Left lung (tissue), 14 donors: ENCODE measurements at places on chromosomes 5 and 9. TPM values are rescaled to one million over a fixed set of nuclear protein-coding genes. Genes with fewer than 3 reads are reported as not detected.

Gene PCDHGA5
- polyA plus RNA-seq = 5.0 TPM

GRCh38 chr9:136352682-136353081, 10.9 kb downstream of the DNLZ start:
- H3K4me1 ChIP-seq = no peaks in the 10 kb centered on the region
- H3K27ac ChIP-seq = no peak overlapping the region
- H3K4me3 ChIP-seq = no peak overlapping the region
- no peaks in the 10 kb centered on the region for H3K36me3 ChIP-seq
- DNase-seq = no peak

DNA sequence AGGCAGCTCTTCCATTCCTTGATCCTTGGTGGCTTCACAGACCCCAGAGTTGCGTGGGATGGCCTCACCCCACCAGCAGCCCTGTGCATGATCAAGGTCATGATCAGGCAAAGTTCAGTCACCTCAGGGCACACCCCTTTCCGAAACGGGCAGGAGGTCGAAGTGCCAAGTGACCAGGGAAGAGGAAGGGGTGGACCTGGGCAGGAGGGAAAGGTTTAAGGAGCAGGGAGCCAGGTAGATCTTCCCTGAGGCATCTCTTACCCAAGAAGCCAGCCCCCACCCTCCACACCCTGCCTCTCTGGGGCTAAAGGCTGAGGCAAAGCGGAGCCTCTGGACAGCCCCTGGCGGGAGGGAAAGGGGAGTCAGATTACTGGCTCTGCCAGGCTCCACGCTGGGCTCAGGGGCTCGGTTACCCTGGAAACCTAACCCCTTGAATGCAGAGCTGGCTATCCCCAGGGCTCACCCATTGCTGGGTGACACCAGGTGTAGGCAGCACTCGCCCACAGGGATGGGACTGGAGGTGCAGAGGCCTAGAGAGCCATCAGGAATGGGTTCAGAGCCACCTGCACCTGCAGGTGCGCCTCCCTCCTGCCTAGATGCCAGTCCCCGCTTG, 3.6 kb downstream of the MGAT4B start:
- H3K36me3 ChIP-seq = peaks cover 35% of the 10 kb centered on the region
- H3K4me1 ChIP-seq = peaks cover 9% of the 10 kb centered on the region

Gene SIT1
- 0.59 TPM for polyA plus RNA-seq

DNA sequence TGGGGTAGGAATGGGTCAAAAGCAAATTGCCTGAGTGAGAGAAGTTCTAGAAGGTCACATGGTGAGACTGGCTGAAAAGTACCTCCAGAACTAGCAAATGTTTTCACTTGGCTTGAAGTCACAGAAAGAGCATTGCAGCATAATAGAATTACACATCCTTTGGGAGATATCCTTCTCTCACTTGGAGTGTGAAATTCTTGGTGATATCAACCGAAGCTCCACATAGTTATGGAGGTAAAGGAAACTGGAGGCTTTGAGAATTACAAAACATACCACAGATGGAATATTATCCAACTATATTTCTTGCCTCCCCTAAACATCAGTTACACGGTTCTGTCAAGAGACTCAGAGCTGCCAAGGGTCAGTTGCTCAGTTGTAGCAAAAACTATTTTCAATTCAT, 182.4 kb downstream of the SEMA5A start:
- no peak overlapping the region for H3K4me3 ChIP-seq
- H3K36me3 ChIP-seq = no peaks in the 10 kb centered on the region
- H3K4me1 ChIP-seq = no peaks in the 10 kb centered on the region
- no peak for DNase-seq
- no peaks in the 10 kb centered on the region for H3K27me3 ChIP-seq

Gene PCDHGB6
- 8.4 TPM for polyA plus RNA-seq

- peak overlapping the region; percentile 72 for H3K4me3 ChIP-seq
- H3K27me3 ChIP-seq = no peaks in the 10 kb centered on the region
- peak overlapping the region; percentile 92 for H3K27ac ChIP-seq
- peak; percentile 22 for DNase-seq
- H3K36me3 ChIP-seq = no peaks in the 10 kb centered on the region
Measured at GRCh38 chr5:59040024-59040803, 457.3 kb downstream of the RAB3C start.

DNA sequence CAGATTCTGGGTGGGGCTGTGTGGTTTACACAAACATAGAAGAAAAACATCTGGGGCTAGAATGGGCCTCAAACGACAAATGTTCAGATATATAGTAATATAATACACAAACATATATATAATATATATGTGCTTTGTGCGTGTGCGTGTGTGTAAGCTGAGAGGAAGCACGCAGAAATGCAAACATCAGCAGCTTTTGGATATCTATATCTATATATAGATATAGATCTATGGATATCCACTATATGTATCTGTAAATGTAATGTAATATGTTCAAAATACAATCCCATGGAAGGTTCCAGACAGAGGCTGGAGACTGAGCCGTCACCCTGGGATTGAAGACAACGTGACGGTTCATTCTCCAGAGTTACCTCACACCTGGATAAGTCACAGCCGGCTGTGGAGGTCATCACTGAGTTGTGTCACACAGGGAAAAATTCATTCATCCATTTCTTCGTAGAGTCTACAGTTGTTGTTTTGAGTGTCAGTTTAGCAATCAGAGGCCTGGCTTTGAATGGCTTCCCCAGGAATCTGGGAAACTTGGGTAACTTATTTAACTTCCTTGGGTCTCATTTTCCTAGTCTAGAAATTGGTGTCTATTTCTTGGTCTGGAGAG, 123.0 kb upstream of the CPEB4 start:
- no peaks in the 10 kb centered on the region for H3K27me3 ChIP-seq
- H3K27ac ChIP-seq = peak overlapping the region; percentile 66
- H3K4me1 ChIP-seq = peaks cover 5% of the 10 kb centered on the region
- H3K4me3 ChIP-seq = no peak overlapping the region
- no peaks in the 10 kb centered on the region for H3K36me3 ChIP-seq

DNA sequence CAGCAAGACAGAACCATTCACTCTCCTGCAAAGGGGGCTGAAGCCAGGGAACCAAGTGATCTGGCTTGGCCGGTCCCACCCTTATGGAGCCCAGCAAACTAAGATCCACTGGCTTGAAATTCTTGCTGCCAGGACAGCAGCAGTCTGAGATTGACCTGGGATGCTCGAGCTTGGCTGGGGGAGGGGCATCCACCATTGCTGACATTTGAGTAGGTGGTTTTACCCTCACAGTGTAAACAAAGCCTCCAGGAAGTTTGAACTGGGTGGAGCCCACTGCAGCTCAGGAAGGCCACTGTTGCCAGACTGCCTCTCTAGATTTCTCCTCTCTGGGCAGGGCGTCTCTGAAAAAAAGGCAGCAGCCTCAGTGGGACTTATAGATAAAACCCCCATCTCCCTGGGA, 60.5 kb downstream of the TNFSF8 start:
- no peaks in the 10 kb centered on the region for H3K36me3 ChIP-seq
- H3K4me1 ChIP-seq = no peaks in the 10 kb centered on the region
- no peak overlapping the region for H3K4me3 ChIP-seq
- H3K27me3 ChIP-seq = no peaks in the 10 kb centered on the region

Gene PTGR1
- 102 TPM for polyA plus RNA-seq

GRCh38 chr9:13750639-13751038, 471.1 kb upstream of the MPDZ start:
- H3K27me3 ChIP-seq = no peaks in the 10 kb centered on the region
- no peaks in the 10 kb centered on the region for H3K36me3 ChIP-seq

DNA sequence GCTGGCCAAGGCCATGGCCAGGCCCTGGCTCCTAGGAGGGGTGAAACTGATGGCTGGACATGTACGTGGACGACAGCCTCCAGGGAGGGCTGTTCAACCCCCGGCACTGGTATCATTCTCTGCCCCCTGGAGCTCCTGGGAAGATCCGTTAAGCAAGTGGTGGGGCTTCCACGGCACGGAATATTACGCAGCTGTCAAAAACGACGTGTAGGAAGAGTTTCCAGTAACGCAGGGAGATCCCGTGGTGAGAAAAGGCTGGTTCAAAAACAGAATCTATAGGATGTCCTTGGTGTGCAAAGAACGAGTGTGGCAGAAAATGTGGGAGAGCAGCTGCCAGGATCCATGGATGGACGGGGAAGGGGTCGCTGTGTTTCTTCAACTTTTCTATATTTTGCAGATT, 36.3 kb upstream of the TMEM250 start:
- H3K27ac ChIP-seq = no peak overlapping the region
- H3K36me3 ChIP-seq = no peaks in the 10 kb centered on the region
- H3K27me3 ChIP-seq = peaks cover 9% of the 10 kb centered on the region
- DNase-seq = no peak

DNA sequence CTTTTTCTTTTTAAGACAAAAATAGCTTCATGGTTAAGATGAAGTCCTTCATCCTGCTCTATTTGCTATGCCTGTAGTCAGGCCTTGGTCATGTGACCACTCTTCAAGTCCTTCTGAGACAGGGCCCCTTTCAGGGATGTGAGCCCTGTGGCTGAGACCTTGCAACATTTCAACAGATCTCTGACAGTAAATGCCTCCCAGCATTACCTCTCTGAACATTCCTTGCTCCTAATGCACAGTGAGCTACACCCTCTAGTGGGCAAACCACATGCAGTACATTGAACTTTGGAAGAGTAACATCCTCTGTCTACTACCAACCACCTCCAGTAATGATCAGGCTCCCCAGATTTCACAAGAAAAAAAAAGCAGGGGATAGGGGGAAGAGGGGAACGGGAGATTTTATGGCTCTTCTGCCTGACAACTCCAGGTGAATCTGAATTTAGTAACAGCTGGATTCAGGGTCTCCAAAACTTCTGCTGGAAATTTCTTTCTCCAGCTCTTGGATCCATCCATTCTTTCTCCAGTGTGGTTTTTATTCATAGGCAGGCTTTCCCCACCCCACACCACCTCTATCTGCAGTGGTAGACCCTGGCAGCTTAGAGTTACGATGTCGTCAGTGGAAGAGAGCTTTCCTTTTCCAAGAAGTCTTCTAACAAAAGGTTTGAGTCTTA, 8.9 kb upstream of the FBXO38 start:
- no peak overlapping the region for H3K4me3 ChIP-seq
- no peaks in the 10 kb centered on the region for H3K27me3 ChIP-seq
- no peaks in the 10 kb centered on the region for H3K4me1 ChIP-seq
- peak; percentile 34 for DNase-seq
- H3K27ac ChIP-seq = no peak overlapping the region

Gene LURAP1L
- 83.9 TPM for polyA plus RNA-seq

GRCh38 chr5:139761501-139761900, 34.1 kb upstream of the PSD2 start:
- no peak overlapping the region for H3K4me3 ChIP-seq
- H3K4me1 ChIP-seq = no peaks in the 10 kb centered on the region
- no peaks in the 10 kb centered on the region for H3K36me3 ChIP-seq
- peaks cover 84% of the 10 kb centered on the region for H3K27me3 ChIP-seq

DNA sequence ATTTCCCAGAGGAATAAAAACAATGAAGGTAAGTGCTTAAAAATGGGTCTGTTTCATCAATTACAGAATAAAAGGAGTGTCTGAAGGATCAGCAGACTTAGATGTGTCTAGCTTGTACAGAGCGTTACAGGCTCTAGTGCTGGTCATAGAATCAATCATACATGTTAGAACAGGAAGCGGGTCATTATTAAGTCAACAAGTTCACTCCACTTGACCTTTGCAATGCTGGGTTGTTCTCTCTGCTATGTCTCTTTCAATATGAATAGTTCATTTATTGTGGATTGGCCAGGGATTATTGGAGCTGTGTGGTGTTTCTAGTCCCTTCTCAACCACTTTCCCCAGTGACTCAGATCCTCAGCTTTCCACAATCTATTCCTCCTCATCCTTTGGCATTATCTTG, 20.7 kb upstream of the EGFLAM start:
- H3K36me3 ChIP-seq = no peaks in the 10 kb centered on the region
- no peak overlapping the region for H3K4me3 ChIP-seq
- H3K27me3 ChIP-seq = peaks cover 7% of the 10 kb centered on the region
- no peak for DNase-seq
- no peak overlapping the region for H3K27ac ChIP-seq

Gene MUSK
- polyA plus RNA-seq = 0.41 TPM

Gene SLC36A2
- not detected for polyA plus RNA-seq

Gene TUSC1
- polyA plus RNA-seq = 12.1 TPM

- no peak overlapping the region for H3K4me3 ChIP-seq
- H3K27ac ChIP-seq = no peak overlapping the region
- DNase-seq = no peak
- H3K36me3 ChIP-seq = no peaks in the 10 kb centered on the region
Measured at GRCh38 chr5:95631991-95632675, 12.2 kb downstream of the GPR150 start.

GRCh38 chr5:112239996-112240395, 179.1 kb downstream of the EPB41L4A start:
- no peak overlapping the region for H3K27ac ChIP-seq
- no peaks in the 10 kb centered on the region for H3K27me3 ChIP-seq
- no peaks in the 10 kb centered on the region for H3K4me1 ChIP-seq
- H3K4me3 ChIP-seq = no peak overlapping the region
- H3K36me3 ChIP-seq = no peaks in the 10 kb centered on the region

- DNase-seq = no peak
- no peaks in the 10 kb centered on the region for H3K36me3 ChIP-seq
- H3K27ac ChIP-seq = no peak overlapping the region
Measured at GRCh38 chr5:135367554-135367953, 31.5 kb downstream of the MACROH2A1 start.

Gene DOCK8
- polyA plus RNA-seq = 7.7 TPM

Gene CDC25C
- polyA plus RNA-seq = 6.2 TPM

Gene RCL1
- polyA plus RNA-seq = 17.9 TPM

DNA sequence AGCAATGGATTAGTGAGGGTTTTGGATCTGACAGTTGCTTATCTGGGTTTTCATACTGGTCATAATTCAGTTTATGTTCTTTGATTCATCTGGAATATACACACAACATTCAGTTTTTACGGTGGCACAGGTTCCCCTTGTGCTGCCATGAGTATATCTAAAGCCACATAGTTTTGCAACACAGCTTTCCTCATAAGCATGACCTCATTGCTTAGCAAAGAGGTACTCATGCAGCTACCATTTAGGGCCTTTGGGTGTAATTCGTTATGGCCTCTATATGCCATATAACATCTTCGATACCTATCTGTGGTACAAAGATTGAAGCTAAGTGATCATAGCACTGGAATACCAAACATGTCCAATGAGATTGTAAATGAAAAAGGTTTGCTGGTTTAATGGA, 2.9 kb upstream of the RBM22 start:
- no peak overlapping the region for H3K4me3 ChIP-seq
- no peak overlapping the region for H3K27ac ChIP-seq
- peaks cover 16% of the 10 kb centered on the region for H3K4me1 ChIP-seq

Gene CSF1R
- polyA plus RNA-seq = 23.7 TPM

GRCh38 chr9:137564817-137565411, 13.2 kb downstream of the MRPL41 start:
- DNase-seq = no peak
- peaks cover 47% of the 10 kb centered on the region for H3K36me3 ChIP-seq
- no peaks in the 10 kb centered on the region for H3K4me1 ChIP-seq
- no peak overlapping the region for H3K4me3 ChIP-seq
- H3K27me3 ChIP-seq = no peaks in the 10 kb centered on the region
- H3K27ac ChIP-seq = no peak overlapping the region

Gene MED27
- 17.3 TPM for polyA plus RNA-seq

DNA sequence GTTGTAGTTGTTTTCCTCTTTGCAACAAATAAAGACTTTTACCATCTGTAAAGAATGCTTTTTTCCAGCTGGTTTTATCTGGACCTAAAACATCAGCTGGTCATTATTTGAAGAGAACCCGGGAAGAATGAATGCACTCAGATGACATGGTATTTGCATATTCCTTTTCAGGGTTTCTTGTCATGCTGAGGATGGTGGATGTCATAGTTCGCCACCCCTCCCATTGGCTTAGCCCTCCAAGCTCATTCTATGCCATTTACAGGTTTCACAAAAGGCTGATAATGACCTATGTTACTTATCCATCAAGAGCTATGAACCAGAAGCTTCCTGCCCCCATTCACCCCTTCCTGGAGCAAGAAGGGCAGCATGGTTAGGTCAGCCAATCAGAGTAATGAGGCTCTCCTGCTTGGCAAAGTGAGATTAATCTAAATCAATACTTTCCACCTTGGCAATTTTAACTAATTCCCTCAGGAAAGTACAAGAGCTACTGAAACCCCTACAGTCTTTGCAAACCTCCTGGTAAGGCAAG, 440.5 kb upstream of the TLE4 start:
- no peak for DNase-seq
- H3K4me3 ChIP-seq = no peak overlapping the region
- no peaks in the 10 kb centered on the region for H3K27me3 ChIP-seq
- H3K27ac ChIP-seq = no peak overlapping the region
- H3K4me1 ChIP-seq = no peaks in the 10 kb centered on the region
